ENCODE measurements at places on chromosomes 6 and 20. TPM values are rescaled to one million over a fixed set of nuclear protein-coding genes. Genes with fewer than 3 reads are reported as not detected.
A peak's percentile ranks its signal among the peaks of the same experiment; 100 is the strongest.

The RSPH4A gene
- 1.3 TPM for total RNA-seq

DNA sequence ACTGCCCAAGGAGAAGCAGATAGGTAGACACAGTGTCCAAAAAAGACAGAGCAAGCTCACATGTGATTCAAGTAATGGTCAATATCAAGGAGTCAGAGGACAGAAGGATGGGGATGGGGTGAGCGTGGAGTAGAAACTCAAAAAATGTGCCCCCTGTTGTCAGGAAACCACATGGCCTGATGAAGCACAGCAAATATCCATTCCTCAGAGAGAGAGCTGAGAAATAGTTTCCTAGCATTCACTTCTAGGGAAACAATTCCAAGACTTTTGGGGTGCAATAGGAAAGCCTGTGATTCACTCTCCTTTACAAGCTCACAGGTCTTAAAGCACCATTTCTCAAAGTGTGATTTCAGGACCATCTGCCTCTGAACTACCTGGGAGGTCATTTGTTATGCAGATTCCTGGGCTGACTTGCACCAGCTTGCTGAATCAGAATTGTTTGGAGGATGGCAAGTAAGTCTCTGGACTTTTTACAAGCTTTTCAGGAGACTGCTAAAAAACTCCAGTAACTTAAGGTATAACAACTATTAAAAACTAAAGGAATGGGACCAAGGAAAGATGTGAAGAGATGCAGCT lies 432.8 kb downstream of the HDGFL1 start:
- no peak for DNase-seq

The NRN1 gene
- total RNA-seq, result 39.6 TPM

GRCh38 chr6:54315656-54316055 lies 7.4 kb downstream of the TINAG start:
- no peak for DNase-seq

The PBOV1 gene
- not detected for total RNA-seq

- DNase-seq, result no peak
These were observed 41.3 kb downstream of the REV3L start for GRCh38 chr6:111441678-111442243.

The ARMH2 gene
- not detected for total RNA-seq

GRCh38 chr20:528923-529604 lies 14.5 kb downstream of the CSNK2A1 start:
- no peak for DNase-seq

The ADAT2 gene
- 10.0 TPM for total RNA-seq

- peak; percentile 14 for DNase-seq
These were observed 2.0 kb downstream of the MYB start for GRCh38 chr6:135183002-135183531.

The KIF13A gene
- 139 TPM for total RNA-seq

DNA sequence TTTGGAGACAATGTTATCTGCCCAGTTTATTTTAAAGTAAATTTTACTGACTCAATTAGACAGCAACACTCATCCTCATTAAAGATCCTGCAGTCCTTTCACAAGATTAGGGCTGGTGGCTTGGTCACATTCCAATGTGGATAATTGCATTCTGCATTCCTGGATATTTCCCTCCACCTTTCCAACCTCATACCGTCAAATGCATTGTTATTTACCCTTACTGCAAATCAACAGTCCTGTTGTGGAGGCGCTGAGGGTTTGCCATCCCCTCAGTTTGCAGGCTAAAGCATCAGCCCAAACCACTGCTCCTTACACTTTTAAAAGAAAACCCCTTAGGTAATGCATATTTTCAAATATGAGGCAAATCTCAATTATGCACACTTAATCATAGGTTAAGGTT lies 5.4 kb downstream of the CITED2 start:
- no peak for DNase-seq

- DNase-seq, result no peak
These were observed 192.0 kb upstream of the HS3ST5 start for GRCh38 chr6:114534813-114535212.

DNA sequence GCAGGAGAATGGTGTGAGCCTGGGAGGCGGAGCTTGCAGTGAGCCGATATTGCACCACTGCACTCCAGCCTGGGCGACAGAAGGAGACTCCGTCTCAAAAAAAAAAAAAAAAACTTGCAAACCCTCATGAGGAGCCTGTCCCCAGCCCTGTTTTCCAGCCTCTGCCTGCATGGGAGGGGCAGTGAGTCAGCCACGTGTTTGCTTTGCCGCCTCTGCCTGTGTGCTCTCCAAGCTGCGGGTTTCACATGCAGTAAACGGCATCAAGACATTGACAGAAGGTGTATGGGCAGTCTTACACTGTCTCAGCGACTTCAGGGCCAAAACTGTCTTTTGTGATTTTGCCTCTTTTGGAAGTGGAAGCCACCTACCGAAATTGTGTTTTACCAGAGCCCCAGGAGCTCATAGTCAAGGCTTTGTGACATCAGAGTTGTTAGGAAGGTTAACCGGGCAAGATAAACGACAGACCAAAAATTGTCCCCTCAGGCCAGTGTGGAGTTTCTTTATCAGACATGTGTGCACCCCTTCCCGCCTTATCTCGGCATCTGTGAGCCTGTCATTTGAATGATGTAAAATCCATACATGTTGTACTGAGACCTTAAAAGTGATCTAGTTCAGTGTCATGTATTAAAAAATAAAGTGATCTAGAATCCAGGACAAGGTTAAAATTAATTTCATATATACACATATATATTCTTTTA lies 52.9 kb downstream of the RPP40 start:
- DNase-seq, result no peak

GRCh38 chr6:126307849-126308248 lies 32.1 kb upstream of the CENPW start:
- no peak for DNase-seq

The LRRC73 gene
- 0.28 TPM for total RNA-seq

GRCh38 chr6:20370801-20371200 lies 30.9 kb upstream of the E2F3 start:
- no peak for DNase-seq

- peak; percentile 67 for DNase-seq
These were observed 161.3 kb upstream of the GGTLC1 start for GRCh38 chr20:24149881-24150307.

GRCh38 chr6:14787250-14787649 lies 458.6 kb upstream of the JARID2 start:
- DNase-seq, result no peak

DNA sequence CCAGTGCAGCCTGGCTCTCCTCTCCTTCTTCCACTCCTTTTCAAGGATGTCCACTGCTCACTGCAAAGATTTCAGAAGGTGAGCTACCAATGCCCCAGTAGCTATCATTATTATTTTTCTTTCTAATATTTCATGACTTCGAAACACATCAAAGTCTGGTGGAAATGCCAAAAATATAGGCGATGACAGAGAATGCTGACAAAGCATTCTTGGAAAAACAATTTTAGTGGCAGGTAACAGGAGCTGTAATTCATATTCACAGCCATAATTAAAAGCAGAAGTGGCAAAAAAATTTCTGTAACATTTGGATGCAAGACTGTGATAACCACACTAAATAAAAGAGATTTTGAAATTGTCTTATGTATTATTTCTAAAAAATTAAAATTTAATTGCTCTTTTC lies 133.6 kb downstream of the RALGAPA2 start:
- DNase-seq, result no peak
